HTR-8/SVneo (cell line): ENCODE measurements at places on chromosomes 1 and 21.

DNA sequence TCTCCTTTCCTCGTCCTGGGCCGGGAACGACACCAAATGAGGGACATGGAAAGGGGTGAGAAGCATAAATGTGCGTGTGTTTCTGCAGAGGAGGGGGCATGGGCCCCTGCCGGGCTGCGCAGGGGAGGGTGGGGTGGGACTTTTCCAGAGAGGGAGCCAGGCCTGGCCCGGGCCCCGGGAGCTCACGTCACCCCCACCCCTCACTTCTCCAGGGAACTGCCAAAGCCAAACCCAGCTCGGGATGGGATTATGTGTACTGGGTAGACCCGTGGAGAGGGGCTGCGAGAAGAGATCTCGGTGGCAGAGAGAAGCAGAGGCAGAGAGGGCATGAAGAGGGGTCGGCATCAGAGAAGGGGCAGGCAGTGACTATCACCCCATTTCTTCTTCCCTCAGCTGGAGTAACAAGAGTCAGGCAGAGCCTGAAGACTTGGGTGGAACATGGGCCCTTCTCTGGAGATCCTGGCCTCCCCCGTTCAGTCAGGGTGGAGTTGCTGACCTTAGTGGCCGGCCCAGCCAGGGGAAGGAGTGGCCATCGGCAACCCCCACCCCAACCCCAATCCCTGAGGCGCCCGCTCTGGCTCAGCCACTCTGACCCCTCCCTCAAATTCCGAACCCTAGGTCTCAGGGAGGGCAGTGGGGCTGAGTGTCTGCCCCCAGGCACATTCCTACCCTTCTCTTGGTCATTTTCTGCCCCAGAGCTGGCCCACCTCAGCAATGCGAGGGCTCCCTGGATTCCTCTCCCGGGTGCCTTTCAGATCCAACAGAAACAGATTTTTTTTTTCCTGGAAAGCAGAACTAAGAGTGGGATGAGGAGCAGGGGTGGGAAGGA lies 1.2 kb downstream of the ADAMTSL4 start:
- DNase-seq, result no peak

DNA sequence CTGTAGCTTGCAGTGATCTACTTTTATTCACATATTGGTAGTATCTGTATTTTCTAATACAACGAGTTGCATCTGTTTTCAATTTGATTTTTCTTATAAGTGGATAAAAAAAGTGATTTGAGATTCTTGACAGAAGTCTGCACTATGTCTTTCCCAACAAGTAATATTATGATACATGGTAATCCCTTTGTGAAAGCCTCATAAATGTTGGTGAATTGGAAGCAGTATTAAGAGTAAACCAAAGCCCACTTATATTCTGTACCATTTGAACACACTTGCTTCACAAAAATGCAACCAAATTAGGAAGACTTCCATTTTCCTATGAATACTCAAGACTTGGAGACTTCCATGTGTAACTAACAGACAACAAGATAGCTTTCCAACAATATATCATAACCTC lies 172.0 kb downstream of the HMCN1 start:
- no peak for DNase-seq

DNA sequence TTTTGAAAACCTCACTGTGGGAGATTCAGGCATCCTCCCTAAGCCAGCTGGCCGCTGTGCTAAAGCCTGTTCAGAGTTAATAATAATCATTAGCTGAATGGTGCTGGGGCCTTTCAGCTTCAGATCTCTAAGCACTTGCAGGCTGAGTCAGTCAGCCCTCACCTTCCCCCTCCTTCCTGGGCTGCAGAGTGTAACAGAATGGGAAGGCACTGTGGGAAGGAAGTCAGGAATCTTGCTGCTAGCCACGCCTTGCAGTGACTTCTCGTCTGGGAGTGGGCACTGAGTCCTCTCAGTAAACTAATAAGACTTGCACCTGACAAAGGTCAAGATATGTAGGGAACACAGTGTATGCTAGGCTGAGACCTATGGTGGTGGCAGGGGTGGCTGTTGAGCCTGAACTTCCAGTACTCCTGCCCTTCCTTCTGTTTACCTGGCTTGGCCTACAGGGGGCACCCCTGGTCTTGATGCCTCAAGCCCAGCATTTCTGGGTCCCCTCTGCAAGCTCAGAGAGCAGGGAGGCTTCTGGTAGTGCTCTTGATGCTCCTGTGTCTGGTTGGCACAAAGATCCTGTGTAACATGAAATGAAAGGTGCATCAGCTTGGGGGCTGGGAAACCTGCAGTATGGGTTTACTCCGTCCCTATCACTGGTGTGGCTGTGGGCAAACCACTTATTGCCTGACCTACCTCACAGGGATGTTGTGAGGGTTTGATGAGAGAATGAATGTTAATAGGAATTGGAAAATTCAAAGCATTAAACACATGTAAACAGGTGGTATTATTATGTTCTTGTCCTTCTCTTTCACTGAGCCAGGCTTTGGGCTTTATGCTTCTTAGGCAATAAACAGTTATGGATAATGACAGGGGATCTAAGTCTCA lies 6.0 kb downstream of the CYB561D1 start:
- no peak for DNase-seq

DNA sequence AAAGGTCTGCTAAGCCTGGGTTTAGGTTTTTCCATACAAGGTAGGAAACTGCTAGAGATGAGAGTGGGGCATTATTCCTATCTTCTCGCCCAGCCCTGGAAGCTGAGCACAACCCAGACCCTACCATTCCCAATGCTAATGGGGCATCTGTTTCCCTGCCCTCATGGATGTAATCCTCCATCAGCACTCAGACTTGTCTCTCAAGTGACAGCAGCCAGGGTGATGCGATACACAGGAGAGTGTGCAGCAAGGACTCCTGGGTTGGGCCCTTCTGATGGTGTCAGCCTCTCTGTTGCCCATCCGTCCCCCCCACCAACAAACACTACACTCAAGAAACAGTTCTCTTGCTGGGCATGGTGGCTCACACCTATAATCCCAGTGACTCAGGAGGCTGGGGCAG lies 5.9 kb upstream of the INPP5B start:
- DNase-seq, result no peak
